SHP77 treated with DMSO at 0.1 percent for 48 hours (cell line): ENCODE measurements at places on chromosomes 1 and 21.

GRCh38 chr1:33234588-33234990 lies 21.7 kb upstream of the ZNF362 start:
- DNase-seq = no peak

GRCh38 chr1:164777518-164777917 lies 218.5 kb downstream of the PBX1 start:
- DNase-seq = no peak

DNA sequence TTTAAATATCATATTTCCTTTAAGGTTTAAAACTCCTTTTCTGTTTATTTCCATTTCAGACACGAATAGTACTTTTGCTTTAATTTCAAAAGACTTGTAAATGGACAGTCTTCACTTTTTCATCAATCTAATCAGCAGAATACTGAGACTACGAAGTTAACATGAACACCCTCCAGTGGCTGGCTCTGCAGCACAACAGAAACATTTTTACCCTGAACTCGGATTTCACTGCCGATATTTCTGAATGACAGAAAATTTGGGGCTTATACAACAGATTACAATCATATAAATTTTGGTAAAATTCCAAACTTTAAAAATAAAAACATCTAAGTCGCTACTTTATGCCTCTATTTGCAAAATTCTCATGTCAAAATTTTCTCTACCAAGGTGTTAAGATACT lies 86.2 kb downstream of the AKT3 start:
- DNase-seq = no peak

DNA sequence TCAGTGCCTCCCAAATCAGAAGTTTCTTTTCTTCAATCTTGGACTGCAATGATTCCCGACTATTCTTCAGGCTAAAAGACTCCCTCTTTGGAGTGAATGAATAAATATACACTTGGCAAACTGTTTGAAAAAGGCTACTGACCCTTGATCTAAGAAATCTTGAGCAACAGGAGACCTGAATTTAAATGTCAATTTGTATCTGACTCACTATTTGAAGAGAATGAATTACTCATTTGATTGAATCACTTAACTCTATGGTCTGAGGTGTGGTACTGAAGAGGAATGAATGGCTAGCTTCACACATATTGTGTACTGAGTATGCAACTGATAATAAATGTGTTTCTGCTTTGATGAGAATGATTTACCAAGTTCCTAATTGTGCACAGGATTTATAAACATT lies 4.6 kb upstream of the SMG7 start:
- DNase-seq = no peak

DNA sequence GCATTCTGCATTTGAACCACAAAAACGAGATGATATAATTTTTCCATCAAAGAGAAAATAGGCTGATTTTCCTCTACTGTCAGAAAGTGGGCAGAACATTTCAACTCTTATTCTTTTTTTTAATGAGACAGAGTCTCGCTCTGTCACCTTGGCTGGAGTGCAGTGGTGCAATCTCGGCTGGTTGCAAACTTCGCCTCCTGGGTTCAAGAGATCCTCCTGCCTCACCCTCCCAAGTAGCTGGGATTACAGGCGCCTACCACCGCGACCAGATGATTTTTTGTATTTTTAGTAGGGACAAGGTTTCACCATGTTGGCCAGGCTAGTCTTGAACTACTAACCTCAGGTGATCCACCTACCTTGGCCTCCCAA lies 11.6 kb downstream of the DSTYK start:
- no peak for DNase-seq

- no peak for DNase-seq
Measured at GRCh38 chr1:116231752-116232151, 120.6 kb downstream of the MAB21L3 start.

DNA sequence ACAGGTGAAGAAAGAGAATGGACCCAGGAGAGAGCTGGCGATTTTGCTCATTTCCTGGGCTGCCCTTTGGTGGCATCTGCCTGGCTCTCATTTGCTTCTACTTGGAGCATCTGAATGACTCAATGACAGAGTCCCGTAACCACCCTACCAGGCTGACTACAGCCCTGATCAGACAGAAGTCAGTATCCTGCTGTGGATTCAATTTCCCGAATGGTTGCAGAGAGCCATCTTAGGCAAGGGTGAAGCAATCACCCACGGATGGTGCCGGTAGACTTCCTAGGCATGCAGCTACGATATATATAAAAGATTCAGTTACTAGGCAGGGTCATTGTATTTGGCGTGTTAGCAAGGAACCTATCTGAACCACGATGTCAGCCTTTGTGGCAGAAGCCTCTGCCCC lies 10.2 kb downstream of the AJAP1 start:
- no peak for DNase-seq

DNA sequence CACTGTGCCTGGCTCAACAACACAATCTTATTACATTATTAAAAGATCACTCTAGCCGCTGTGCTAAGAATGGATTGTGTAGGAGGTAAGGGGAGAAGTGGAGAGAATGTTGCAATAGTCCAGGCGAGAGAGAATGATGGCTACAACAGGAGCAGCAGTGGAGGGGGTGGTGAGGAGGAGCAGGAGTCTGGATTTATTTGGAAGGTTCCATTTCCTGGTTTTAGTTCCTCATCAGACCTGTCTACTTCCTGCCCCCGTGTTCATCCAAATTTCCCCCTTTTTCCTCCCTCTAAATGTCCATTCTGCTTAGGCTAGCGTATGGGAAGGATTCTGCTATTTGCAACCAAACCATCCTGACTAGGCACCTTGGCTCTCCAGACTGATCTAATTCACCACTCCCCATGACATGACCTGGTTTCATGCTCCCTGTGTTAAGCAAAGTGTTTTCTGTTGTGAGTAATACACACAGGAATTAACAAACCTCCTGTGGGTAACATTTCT lies 35.1 kb upstream of the EYA3 start:
- no peak for DNase-seq

DNA sequence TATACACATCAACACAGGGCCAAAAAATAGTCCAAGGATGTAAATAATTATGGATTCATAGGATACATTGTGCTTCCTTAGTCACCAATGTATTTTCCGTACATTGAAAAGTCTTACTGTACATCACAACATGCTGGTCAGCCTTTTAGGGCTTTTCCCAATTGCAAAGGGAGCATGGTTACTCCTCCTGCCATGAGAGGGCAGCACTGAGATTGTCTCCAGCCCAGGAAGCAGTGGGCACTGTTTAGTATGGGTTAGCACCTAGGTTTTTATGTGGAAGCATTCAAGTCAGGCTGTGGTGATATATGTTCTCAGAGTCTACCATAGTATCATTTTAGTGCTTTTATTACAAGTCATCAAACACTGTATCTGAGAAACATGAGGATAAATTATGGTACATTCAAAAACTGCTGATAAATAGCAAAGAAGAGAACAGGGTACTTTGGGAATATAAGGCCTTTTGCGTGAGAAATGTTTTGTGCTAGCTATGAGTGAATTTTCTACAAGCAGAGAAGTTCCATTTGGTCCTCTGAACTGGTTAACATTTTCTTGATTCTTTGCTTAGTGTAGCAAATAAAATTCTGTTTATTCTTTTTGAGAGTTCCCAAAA lies 34.0 kb downstream of the ST6GALNAC5 start:
- DNase-seq = peak; percentile 17
